Renal cortical epithelial cell (primary cell): ENCODE measurements at places on chromosomes 7 and 10.

DNA sequence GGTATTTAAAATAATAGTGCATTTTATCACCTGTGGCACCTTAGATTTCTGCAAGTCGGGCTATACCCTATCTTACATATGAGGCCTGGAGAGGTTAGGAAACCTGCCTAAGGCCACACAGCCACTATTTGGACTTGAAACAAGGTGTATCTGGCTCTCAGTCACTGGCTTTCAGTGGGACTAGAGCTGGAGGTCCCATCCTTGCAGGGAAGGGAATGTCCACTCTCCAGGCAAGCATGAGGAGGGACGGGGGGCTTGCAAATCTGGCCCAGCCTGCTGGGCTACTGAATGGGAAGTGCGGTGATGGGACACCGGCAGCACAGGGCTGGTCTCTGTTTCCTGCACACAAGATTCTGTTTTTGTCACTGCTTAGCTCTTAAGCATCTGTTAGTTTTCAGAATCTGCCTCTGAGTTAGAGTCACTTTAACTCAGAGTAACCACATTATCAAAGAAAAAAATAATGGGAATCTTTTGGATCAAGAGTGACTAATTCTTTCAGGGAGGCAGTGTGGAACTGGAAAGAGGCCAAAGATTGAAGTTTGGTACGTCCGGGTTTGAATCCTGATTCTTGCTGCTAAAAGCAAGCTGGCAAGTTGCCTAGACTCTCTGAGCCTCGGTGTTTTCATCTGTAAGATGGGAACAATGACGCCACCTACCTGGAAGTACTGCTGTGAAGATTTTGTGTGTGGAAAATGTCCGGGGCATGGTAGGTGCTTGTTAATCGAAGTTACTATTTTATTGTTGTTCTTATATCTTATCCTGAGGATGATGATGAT lies 33.8 kb upstream of the HABP2 start:
- DNase-seq: no peak

- DNase-seq: no peak
Observed at GRCh38 chr10:47368431-47369180, 15.5 kb downstream of the ZNF488 start.

DNA sequence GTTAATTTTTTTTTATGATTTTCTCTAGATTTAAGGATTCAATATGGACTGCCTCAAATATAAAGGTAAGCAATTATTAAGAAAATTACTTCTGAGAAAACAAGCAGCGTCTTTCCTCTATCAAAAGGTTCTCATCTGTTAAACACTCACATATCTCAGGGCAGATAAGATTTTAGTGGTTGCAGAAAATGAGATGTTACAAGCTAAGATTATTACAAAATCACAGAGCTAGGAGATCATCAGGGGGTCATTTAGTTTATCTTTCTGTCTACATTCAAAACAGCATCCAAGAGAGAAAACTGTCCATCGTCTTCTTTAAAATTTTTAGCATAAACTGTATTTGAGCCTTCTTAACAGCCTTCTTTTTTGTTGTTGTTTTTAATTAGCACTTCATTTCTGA lies 29.1 kb upstream of the RHOBTB1 start:
- DNase-seq: no peak

GRCh38 chr10:71059054-71059818 lies 153.1 kb upstream of the UNC5B start:
- no peak for DNase-seq

DNA sequence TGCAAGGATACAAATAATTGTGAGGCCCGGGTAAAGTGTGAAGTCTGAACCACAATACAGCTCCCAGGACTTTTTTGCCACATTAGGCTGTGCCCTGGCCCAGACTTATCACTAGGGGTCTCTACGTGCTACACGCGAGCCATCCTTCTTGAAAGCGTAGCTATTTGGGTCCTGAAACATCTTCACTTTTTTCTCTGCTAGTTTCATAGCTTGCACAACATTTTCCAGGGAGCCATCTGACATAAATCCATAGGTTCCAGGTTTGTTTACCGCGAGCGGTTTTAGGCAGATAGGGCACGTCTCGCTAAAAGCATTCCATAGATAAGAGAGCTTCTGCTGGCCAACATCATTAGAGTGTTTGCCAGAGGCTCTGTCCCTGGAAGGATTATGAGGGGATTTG lies 226.5 kb downstream of the RPS24 start:
- no peak for DNase-seq

DNA sequence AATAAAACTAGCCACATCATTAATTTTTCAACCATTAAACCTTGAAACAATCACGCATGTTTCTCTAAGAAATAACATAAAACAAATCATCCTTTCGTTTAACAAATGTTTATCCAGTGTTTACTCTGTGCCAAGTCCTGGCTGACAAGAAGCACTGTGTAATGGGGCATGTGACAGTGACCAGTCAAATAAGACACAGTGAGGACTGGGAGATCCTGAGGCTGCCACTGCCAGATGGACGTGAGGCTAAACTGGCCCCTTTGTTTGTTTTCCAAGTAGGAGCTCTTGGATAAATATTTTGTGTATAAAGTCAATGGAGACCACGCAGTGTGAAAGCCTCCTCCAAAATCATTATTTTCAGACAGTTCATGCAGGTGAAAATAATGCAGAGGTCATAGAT lies 626.2 kb downstream of the SUGCT start:
- DNase-seq: peak; percentile 29

DNA sequence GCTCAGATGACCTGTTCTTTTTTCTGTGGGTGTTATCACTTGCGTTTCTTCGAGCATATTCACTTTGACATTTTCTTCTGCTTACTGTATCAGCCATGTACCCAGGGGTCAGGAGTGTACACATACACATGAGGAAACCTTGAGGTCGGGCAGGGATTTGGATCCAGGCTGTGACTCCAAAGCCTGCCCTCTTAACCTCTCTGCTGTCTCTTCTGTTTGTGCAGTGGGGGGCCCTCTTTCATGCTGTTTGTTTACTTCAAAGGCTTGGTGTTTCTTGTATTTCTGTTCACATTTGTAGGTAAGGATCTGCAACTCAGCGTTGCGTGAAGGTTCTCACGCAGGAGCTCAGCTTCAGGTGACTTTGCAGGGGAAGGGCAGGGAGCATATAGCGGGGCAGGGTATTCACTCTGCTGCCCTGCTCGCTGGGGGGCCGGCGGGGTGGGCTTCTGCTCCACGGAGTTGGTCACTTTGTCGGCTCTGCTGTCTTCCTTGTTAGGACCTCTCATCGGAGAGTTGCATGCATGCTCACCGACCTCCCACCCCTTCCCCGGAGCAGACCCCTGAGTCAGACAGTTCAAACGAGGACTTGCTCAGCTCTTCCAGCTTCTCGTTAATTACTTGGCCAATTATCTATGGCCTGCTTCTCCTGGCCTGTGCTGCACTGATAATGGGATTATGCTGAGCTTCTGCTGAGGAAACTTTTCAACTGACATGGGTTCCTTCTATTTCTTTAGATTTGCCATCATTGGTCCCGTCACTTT lies 77.5 kb downstream of the SDK1 start:
- DNase-seq: no peak

DNA sequence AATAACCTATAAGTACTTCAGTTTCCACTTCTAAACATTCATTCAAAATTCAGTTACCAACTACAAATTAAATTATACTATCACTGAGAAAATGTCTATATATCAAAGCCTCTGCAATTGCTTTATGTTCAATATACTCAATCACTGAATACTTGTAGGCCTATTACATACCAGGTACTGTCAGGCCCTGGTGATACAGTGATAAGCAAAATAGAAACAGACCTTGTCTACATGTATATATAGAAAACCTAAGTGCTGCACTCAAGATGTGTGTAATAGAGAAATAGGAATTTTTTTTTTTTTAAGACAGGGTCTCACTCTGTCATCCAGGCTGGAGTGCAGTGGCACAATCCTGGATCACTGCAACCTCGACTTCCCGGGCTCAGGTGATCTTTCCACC lies 53.7 kb upstream of the PHF14 start:
- DNase-seq: no peak

- no peak for DNase-seq
Observed at GRCh38 chr10:90205340-90205739, 503.9 kb downstream of the KIF20B start.
